Hypothalamus (tissue), 51 donors: ENCODE measurements at places on chromosomes 16 and 17.

GRCh38 chr17:8333281-8333680, 6.4 kb upstream of the ODF4 start:
- DNase-seq: no peak

DNA sequence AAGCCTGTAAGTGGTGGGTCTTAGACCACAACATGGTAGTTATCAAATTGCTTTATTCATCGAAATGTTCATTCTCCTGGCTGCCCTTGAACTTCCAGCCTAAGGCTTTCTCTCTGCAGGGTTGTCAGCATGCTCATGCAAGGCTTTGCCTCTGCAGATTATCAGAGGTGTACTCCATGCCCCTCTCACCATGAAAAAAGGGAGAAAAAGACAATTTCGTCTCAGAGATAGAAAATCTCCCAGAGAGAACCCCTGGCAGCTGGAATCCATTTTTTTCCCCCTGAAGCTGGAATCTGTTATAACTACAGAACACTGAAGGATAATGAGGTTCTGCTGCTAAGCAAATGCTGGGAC, 33.9 kb upstream of the METTL9 start:
- DNase-seq: no peak

DNA sequence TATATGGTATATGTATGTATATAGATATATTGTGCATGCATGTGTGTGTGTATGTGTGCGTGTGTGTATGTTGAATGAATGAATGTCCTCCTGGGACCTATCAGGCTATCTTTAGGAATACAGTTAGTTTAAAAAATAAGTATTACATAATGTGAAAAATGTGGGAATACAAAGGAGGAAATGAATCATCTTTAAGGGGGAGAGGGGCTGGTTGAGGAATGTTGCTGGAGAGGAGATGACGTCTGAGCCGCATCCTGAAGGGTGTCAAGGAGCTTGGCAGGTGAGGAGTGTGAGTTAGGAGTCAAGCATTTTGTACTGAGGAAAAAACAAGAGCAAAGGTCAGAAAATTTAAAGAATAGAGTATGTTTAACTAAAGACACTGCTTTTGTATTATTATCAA, 62.4 kb upstream of the NLK start:
- no peak for DNase-seq

DNA sequence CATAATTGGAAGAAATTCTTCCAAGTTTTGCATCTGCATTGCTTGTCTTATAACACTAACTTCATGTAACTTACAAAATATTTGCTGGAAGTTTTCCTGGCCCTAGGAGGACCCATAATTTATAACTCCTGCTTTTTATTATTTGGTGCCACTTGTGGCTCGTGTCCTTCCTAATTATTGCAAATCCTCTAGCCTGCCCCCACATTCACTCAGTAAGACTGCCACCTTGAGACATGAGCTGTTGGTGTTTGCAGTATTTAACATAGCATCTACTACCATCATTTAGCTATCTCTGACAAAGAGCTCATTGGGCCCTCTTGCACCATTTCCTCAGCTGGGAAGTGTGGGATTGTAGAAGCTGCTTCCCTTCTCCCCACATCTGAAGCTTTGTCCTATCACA, 49.5 kb downstream of the FTO start:
- no peak for DNase-seq

DNA sequence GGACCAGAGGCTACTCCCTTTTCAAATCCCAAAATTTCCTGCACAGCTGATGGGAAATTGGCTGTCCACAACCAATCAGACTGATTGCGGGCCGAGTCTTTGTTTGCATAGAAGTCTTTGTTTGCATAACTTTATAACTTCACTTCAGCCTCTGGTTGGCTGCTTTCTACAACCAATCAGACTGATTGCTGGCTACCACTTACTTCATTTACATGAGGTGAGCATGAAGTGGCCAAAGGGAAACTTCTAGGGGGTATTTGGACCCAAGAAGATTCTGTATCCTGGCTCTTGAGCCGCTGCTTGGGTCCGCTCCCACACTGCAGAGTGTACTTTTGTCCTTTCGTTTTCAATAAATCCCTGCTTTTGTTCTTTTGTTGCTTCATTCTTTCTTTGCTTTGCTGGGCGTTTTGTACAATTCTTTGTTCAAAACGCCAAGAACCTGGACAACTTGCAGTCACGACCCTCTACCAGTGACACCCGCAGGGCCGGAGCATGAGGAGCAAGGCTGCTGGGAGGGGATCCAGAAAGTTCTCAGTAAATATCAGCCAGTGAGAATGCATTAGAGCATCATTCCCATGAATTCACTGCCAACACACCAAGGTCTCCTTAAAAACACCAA, 67.5 kb downstream of the IQCK start:
- DNase-seq: no peak

DNA sequence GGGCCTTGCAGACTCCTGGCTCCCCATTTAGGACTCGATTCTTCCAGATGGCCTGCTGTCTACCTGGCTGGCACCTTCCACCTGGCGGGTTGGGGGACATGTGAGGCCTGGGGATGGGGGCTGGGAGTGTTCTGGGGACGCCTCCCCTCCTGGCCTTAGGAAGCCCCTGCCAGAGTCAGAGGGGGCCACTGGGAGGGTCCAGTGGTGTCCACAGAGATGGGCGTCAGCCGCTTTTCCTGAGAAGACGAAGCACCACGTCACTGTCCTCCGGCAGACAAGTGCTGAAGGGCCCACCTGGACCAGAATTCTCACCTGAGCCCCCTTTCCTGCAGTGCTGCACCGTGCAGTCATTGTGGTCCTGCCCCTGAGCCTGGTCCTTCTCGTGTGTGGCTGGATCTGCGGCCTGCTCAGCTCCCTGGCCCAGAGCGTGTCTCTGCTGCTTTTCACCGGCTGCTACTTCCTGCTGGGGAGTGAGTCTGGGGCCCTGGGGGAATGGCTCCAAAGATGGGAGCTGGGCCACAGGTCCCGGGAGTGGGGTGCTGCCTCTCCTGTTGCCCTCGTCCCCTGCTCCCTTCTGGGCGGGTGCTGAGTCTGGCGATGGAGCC, 2.9 kb downstream of the TMEM235 start:
- DNase-seq: no peak

- DNase-seq: peak; percentile 69
Measured at GRCh38 chr16:67150833-67151396, at the start of gene B3GNT9. TSS of gene B3GNT9 (minus strand) at chr16:67150998. CDS start at chr16:67150485, 513 bp downstream.

GRCh38 chr17:70168977-70169708, at the start of gene KCNJ2:
TSS of gene KCNJ2 (plus strand) at chr17:70169532. CDS start at chr17:70175040, 5,508 bp downstream.
- peak; percentile 86 for DNase-seq

GRCh38 chr16:74747-75334, 2.4 kb upstream of the RHBDF1 start:
- no peak for DNase-seq

GRCh38 chr17:45834471-45835396, 9.9 kb upstream of the SPPL2C start:
- DNase-seq: no peak

GRCh38 chr17:2683912-2684311, 27.7 kb downstream of the CLUH start:
- no peak for DNase-seq

DNA sequence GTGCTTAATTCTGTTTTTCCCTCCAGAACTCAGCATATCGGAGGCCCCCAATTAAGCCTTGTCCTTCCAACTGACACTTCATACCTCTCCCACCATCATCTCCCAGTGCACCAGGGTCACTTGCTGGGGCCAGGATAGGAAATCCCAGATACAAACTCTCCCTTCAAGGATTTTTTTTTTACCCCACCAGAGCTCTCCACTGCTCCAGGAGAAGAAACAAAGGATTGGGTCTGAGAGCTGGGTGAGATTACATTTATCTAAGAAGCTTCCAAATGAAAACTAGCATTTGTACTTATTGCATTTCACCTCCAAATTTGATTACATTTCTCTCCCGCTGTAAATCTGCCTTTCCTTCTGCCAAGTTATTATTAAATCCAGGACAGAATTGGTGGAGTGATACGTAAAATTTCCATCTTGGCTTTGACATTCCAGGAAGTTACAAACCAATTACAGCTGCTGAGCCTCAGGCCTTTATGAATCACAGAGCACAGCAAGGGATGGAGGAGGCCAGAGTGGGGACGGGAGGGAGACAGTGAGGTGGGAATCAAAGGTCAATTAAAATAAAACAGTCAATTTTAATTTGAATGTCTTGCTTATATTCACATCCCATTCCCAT, 123.5 kb downstream of the USP31 start:
- no peak for DNase-seq

DNA sequence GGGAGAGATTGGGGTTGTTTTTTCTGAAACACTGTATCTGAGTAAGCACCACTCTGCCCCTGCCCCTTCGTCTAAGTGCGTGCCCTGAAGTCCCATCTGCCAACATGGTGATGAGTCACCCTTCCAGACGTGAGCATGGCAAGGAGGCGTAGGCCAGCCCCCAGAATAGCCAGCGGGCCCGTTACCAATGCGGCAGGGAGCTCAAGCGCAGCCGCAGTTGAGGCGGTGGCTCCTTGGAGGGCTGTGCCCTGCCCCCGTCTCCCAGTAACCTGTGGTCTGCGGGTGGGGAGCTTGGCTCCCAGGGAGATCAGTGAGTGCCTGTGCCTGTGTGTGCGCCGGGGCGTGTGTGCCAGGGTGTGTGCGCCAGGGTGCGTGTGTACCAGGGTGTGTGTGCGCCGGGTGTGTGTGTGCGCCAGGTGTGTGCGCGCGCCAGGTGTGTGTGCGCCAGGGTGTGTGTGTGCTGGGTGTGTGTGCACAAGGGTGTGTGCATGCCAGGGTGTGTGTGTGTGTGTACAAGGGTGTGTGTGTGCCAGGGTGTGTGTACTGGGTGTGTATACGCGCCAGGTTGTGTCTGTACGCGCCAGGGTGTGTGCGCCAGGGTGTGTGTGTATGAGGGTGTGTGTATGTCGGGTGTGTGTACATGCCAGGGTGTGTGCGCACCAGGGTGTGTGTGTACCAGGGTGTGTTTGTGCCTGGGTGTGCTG, 98.6 kb upstream of the CHMP6 start:
- no peak for DNase-seq

- no peak for DNase-seq
Measured at GRCh38 chr16:27685807-27686206, 135.9 kb downstream of the KATNIP start.

DNA sequence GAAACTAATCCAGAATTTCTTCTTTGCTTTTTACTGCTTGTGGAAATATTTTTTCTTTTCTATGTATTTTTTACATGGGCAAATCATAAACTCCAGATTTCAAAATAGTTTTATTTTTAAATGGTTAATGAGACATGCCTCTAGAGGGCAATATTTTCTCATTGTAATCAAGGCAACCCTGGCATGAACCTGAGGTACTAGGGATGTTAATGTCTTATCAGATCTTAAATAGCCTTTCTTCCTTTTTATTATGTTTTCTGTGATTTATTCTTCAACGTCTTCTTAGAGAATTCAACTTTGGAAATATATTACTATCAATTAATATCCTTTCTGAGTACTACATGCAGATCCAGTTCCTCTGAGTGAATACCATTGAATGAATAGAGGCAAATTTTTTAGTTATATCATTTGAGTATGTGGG, 324.7 kb downstream of the BCAS3 start:
- no peak for DNase-seq
